Non-pigmented ciliary epithelial cell (primary cell): ENCODE measurements at places on chromosomes 16 and 17.

DNA sequence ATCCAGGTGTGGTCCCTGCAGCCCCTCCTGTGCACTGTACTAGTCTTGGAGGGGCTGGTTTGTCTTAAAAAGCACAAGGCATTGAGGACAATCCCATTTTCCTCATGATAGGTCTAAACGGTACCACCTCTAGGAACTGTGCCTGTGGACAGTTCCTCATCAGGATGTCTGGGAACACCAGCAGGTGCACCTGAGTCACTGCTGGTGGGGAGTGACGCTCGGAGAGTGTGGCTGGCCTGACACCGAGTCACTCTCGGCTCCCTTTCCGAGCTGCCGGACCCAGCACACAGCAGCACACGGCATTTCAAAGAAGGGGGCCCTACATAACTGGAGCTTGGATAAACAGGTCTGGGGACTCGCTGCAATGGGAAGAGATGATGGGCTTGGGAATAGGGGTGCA lies 25.6 kb downstream of the LRRC75A start:
- DNase-seq: no peak

DNA sequence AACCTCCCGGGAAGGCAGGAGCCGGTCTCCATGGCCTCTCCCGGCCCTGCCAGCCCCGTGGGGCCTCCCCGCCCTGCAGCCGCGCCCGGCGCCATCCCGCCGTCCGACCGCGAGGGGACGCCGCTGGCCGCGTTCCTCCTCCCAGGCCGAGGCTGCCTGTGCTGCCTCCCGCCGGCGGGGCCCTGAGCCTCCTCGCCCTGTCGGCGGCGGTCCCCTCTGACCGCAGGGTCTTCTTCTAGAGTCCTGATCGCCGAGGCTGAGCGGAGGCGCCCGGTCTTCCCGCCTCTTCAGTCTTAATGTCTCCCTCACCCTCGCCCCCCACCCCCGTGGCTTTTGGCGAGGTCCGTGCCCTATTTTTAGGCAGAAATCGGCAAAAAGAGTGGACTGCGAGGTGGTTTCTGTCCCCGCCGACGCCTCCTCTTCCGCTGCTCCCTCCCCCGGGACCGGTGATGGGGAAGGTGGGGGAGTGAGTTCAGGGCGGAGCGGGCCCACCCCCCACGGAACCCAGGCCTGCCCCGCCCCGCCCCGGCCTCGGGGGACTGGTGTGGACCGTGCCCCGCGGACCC lies 794 bp upstream of the CPNE7 start:
- DNase-seq: no peak

- DNase-seq: no peak
These were observed 17.4 kb upstream of the OR1F1 start for GRCh38 chr16:3170440-3171180.

DNA sequence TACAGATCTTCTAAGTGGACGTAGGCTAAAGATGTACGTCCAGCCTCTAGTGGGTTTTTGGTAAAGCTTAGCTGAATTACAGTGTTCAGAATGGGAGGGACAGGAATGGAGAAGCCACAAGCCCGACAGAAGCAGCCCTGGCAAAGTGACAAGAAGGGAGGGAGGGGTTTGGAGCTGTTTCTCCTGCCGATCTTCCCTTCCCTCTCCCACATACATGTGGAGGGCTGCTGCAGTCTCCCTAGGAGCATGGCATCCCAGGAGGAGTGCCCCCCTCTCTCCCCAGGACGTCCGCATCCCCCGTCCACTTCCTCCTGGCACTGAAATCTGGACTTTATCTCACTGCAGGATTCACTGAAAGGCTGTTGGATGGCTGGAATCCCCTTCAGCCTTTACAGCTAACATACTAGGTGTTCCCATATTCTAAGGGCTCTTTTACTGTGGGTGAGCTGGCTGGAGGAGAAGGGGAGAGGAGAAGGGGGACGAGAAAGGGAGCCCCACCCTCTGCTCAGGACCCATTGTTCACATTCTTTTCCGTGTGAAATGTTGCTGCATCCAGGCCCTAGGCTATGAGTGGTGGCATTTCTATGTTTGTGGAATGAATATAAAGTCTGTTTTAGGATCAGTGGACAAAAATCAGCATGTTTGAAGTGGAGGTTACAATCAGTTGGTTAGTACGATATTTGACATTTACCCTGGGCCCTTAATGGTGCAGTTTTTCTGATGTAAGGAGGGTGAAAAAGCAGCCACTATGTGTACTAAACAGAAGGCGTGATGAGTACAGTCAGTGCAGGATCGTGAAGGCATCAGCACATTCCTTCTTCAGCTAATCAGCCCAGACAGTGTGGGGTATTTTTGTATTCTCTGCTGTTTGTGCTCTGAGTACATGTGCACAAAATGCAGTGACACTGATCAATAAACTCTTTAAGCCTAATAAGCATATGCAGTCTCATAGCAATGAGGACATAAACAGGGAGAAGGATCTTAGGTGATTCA lies 94.6 kb downstream of the SPECC1 start:
- no peak for DNase-seq
